ENCODE measurements at places on chromosomes 2 and 18. TPM values are rescaled to one million over a fixed set of nuclear protein-coding genes. Genes with fewer than 3 reads are reported as not detected.

DNA sequence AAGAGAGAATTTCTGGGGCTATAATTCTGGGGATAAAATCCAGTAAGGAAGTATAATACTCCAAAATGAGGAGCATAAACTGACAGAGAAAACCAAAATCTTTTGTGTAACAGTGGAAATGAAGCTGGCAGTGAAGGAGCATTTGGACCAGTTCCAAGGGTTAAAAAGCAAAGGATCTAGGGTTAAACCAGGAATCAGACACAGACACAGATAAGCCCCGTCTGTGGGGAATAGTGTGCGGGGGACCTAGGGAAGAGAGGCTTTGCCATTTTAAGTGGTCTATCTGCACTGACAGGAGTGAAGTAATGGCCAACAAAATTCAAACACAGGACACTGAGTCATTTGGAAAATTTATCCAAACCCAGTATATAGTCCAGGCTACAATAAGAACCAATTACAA, 23.4 kb downstream of the SAP130 start:
- no peak for DNase-seq

DNA sequence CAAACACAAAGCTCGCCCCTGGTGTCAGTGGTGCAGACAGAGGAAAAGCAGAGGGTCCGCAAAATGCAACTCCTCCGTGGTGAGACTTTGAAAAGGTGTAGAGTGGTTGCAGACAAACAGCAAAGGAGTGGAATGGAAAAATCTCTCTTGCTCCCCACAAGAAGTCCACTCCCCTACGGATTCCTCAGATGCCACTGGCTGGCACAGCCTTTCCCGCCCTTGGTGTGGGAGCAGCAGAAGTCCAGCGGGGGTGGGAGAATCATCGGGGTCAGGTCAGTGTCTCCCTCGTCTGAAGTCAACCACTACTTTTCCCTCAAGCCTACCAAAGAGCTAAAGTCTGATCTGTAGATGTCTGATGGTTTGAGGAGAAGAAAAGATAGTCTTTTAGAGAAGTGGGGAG, 22.3 kb upstream of the B3GNT7 start:
- no peak for DNase-seq

GRCh38 chr2:70181363-70181956, 9.4 kb downstream of the C2orf42 start:
- DNase-seq: no peak

DNA sequence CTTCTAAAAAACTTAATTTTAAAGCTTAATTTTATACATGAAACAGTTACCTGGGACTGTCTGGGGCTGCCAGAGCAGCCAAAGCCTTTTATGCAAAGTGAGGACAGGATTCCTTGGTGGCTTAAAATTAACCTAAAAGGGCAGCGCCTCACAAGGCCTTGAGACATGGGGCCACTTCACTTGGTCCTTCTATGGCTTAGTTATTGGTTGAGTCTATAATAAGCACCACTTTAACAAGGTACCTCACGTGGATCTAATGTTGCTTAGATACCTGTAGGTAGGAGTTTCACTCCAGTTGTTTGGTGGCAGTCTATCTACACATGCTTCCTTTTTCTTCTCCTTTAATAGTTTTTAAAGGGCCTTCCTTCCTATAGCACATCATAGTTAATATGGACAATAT, 51.6 kb downstream of the EIF2AK3 start:
- DNase-seq: no peak

GRCh38 chr18:76361219-76361618, 133.8 kb downstream of the ZNF516 start:
- no peak for DNase-seq

- no peak for DNase-seq
Measured at GRCh38 chr2:63950414-63950813, 68.8 kb downstream of the VPS54 start.

GRCh38 chr2:229731916-229732315, 17.6 kb upstream of the DNER start:
- DNase-seq: peak; percentile 33

GRCh38 chr2:43169099-43169945, 57.1 kb downstream of the ZFP36L2 start:
- peak; percentile 71 for DNase-seq

- no peak for DNase-seq
Measured at GRCh38 chr2:240300261-240300821, 135.1 kb upstream of the GPC1 start.

DNA sequence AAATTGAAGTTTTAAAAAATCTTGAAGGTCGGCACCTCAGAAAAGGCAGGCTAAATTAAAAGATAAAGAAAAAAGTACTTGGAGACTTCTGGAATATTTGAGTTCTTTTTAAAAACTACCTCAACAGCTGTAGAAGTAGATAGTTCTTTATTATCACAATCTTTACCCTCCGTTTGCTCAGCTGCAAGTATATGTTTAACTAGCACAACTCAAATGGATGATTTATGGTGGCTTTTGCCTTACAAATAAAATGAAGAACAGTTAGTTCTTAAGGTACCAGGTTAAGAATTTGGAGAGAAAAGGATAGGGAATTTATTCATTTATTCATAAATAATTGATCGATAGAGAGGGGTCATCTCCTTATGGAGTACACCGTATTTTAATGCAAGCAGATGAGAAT, 237.6 kb upstream of the FOSL2 start:
- DNase-seq: no peak

Gene COA5
- total RNA-seq: 51.8 TPM

Gene KCNG2
- not detected for total RNA-seq

DNA sequence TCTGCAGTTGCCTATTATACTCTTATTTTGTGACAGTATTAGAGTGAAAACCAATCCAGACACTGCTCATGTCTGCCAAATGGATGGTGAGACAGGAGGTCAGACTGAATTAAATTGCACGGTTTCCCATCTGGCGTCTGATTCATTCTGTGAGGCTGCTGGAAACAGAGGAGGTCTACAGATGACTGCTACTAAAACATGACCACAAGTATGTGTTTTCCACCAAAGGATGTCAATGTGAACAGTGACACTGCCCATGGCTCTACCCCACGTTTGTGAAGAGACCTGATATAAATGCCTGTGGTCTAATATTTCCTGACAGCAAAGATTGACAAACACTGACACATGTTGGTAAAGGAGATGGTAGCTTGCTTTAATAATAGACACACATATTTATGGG, 104.3 kb upstream of the ST6GAL2 start:
- DNase-seq: no peak

GRCh38 chr2:197144183-197144582, 166.4 kb downstream of the ANKRD44 start:
- DNase-seq: no peak

DNA sequence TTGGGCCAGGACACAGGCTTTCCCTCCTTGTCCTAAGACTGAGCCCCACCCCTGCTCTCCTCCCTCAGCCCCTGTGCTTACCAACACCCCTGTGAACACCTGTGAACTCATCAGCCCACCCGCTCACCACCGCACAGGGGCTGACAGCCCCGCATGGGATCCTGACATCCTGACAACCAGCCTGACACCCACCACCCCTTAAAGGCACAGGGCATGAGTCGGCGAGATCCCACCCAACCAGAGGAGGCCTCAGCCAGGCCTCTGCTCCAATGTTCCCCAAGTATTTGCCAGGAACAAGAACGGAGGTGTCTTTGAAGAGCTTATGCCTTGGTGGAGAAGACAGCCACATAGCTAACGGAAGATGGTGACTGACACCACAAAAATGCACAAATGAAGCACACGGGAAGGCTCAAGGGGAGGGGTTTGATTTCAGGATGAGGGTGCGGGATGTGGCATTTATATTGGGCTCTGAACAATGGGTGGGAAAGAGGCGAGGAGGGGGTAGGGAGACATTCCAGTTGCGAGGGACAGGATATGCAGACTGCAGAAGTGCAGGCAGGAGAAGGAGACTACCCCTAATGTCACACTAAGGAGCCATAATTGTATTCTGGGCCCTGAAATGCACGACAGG, 11.0 kb downstream of the RAB11FIP5 start:
- no peak for DNase-seq

DNA sequence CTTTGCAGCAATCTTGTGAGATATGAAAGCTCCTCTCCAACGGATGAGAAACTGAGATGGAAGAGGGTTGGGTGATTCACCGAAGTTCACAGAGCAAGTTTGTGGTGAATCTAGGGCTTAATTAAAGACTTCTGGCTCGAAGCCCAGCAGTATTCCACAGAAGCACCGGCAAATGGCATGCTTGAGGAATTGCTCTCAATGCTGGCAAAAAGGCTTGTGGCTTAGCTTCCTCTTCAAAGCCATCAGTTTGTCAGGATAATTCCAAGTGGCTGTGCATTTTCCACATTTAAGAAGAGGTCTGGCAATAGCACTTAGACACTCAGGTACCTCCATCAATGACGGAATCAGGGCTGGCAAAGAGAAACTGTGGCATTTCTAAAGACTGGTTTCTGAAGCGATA, 98.7 kb upstream of the SLC66A3 start:
- peak; percentile 98 for DNase-seq

- DNase-seq: no peak
Measured at GRCh38 chr2:36801088-36801487, 104.6 kb downstream of the VIT start.

DNA sequence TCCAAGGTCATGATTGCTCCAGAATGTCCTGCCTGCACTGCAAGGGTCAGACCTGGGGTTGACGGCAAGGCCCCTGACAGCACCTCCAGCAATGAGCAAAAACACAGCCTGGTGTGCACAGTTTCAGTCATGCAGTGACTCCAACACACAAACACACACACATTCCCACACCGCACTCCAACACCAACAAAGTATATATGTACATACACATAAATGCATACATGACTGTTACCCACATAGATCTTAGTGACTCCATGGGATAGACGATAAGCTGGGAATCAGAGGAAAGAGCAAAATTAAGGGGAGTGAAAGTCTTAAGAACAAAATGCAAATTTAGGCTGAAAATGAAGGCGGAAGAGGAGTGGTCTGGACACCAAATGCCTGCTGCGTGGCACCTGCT, 112.7 kb upstream of the TEKT4 start:
- DNase-seq: no peak

Gene DSG1
- total RNA-seq: not detected

GRCh38 chr18:10354890-10355289, 99.5 kb upstream of the APCDD1 start:
- no peak for DNase-seq

GRCh38 chr2:213500881-213501280, 216.6 kb downstream of the SPAG16 start:
- no peak for DNase-seq

DNA sequence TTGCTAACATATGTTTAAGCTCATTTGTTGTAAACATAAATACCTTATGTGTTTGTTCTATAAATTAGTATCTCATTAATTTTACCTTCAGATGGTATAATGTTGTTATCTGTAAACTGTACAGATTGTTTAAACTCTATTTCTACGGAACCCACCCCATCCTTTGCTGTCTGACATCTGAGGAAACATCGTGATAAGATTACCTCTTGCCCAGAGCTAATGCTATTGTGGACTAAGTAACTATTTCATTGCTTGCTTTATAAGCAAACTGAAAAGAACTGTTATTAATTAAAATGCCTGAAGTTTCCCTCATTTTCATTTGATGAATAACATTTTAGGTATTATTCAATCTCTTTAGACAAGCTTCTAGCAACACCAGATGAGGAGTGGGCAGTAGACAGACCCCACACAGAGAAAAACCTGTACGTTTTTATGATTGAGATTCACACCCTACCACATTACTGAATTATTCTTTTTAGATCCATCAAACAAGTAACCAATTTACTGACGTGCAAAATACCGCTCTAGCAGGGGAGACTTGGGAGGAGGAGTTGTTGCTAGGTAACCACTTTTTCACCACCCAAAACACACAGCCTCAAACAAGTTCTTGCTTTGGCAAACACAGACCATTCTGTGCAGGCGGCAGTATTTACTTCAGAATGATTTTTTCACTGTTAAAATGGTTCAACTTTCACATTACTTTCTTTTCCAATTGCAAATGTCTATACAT, 1.9 kb upstream of the SYT4 start:
- DNase-seq: peak; percentile 84

- DNase-seq: no peak
Measured at GRCh38 chr18:29512203-29512602, 1335.3 kb upstream of the CDH2 start.

- DNase-seq: no peak
Measured at GRCh38 chr2:69936906-69937305, 22.0 kb downstream of the MXD1 start.

Gene NPHP1
- total RNA-seq: 6.9 TPM

DNA sequence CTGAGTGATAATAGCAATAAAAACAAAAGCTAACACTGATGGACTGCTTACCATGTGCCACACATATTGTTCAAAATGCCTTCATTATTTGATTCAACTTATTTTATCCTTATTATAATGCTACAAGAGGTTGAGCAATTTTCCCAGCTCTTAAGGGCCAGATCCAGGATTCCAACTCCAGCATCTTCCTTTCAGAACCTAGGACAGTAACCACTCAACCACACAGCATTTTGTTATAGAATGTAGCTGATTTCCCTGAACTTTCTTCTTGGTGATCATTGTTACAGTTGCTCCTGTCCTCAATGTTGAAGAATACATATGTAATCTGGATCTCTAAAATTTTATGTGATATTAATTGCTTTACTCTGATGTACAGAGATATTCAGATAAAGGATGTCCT, 341.7 kb downstream of the PIK3C3 start:
- DNase-seq: peak; percentile 24

Gene ZNF142
- 3.5 TPM for total RNA-seq

Gene C2orf78
- not detected for total RNA-seq

Gene ALKAL2
- total RNA-seq: 3.9 TPM

Gene UGT1A4
- 3.8 TPM for total RNA-seq

- peak; percentile 36 for DNase-seq
Measured at GRCh38 chr2:175205523-175205922, 24.0 kb upstream of the ATP5MC3 start.

Gene PDE1A
- total RNA-seq: 203 TPM

DNA sequence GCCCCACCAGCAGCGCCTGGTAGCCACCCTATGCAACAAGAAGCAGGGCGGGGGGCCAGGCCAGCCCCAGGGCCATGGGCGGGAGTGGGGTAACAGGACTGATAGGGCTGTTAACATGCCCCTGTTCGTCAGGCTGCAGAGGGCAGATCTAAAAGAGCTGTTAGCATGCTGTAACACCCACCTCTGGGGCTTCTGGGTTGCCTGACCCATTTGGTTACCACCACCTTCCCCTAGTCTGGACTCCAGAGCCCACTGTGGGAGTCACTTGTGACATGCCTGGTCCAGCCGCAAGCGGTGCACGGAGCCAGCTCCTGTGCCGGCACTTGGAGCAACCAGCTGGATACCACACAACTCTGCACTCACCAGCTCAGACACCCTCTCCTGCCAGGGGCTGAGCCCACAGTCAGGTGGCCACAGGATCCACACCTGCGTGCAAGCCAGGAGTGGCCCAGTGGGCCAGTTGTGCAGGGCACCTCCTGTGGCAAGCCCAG, 2.1 kb downstream of the METTL8 start:
- no peak for DNase-seq

- DNase-seq: no peak
Measured at GRCh38 chr2:220041447-220041846, 414.0 kb downstream of the SLC4A3 start.

Gene CCDC142
- 9.7 TPM for total RNA-seq
